ENCODE measurements at places on chromosomes 13 and 19.

DNA sequence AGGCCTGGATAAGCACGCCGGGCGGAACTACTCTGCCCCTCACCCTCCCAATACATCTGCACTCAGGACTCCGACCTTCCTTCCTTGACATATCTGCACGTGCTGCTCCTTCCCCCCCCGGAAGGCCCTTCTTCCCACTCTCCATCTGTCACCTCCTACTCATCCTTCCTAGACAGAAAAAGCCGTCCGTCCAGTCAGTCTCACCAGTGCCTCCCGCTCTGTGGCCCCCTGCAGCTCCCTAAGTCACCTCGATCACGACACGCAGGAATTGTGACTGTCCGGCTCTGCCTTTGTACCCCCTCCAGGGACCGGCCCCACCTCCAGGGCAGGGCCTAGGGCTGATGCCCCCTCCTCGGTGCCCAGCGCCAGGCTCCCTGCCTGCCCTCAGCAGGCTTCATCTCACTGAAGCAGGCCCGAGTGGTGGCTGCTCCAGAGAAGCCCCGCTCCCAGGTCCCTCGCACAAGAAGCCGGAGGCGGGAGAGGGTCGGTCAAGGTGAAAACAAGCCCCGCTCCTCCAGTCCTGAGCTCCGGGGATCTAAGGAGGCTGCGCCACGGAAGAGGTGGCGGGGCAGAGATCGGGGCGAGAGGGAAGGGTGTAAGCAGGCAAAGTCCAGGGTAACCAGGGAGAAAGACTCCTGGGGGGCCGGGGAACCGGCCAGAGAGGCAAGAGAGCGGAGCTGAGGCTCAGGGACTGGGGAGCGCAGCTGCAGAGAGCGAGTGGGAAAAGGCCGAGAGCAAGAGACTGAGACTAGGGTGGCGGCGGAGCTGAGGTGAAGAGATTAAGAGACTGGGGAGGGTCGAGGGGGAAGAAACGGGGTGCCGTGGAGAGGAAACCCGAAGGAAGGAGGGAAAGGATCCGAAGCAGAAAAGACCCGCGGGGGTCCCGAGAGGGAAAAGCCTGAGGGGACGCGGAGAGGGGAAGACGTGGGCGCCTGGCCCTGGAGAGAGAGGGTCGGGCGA, 1.1 kb downstream of the PPP6R1 start:
- no peak for DNase-seq

DNA sequence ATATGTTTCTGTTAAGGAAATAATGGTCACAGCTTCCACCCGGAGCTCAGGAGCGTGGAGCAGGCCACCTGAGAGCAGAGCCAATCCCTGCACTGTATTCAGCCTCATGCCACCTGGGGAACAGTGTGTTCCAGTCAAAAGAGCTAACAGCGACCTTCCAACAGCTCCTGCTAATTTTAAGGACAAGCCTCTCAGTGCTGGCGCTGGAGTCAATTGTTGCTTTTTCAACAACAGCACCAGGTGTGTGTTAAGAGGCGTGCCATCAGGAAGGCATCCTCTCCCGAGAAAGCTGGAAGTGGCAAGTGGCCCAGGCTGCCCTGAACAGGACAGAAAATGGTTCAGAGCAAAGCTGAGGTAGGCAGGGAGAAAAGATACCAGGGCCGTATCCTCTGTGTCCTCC, 102.0 kb downstream of the CACNA1A start:
- no peak for DNase-seq

DNA sequence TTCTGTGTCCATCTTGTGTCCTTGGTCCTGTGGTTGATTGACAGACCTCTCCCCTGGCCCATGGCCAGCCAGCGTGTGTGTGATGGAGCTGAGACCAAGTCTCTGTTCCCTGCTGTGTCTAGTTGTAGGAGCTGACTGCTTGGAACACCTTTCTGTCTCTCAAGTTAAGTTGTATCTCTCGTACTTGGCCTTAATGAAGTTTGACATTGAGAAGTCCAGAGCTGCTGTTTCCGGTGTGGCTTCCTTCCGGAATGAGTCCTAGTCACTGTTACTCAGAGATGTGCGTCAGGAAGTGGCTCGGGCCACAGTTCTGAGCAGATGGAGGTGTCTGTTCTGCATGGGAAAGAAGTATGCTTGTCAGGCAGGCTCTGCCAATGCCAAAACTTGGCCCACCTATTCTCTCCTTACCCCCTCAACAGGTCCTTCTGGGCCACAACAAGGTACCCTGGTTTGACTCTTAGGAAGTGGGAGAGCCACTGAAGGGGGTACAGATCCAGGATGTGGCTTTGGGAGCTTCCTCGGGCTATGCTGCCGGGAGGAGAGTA, 54.3 kb downstream of the GATAD2A start:
- DNase-seq, result no peak

GRCh38 chr19:13150931-13151604, 857 bp downstream of the IER2 start:
- peak; percentile 70 for DNase-seq

DNA sequence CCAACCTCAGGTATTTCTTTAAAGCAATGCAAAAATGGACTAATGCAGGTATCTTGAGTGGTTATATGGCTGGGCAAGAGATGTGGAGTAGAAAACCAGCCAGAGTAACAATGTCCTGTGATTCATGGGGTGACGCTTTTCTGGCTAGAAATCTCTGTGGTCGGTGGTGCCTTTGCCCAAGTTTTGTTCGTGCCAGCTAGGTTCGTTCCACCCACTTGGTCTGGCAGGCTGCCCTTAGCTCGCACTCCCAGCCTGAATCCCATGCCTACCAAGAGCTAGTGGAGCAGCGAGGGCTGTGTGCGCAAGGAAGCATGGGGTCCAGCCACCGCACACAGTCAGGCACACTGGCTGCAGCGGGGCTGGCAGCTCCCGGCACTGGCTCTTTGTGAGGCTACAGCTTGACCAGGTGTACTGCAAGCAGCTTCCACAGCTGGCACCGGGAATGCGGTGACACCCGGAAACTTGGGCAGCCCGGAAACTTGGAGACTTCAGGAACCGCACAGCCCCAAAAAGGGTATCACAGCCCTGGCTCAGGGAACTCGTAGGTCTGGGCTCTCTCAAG, 349.6 kb upstream of the PCDH20 start:
- no peak for DNase-seq

GRCh38 chr19:51565583-51565982, 5.5 kb upstream of the ZNF175 start:
- no peak for DNase-seq

GRCh38 chr13:106762708-106763107, 194.8 kb upstream of the ARGLU1 start:
- DNase-seq, result no peak

GRCh38 chr13:95197548-95197947, 103.7 kb downstream of the ABCC4 start:
- no peak for DNase-seq

DNA sequence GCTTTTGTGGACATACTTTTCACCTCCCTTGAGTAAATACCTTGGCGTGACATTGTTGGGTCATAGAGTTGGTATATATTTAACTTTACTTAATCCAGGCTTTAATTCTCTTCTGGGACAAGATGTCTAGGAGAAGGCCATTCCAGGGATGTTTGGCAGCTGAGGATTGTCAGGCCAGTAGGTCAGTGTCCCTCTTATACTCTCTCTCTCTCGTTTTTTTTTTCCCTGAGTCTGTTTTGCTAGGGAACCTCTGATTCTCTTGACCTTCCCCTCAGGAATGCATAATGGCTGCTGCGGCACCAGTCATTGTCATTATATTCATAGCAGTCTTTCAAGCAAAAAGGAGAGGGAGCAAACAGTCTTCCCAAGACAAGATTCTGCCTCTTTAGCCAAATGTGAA, 48.8 kb downstream of the BICRA start:
- no peak for DNase-seq

GRCh38 chr19:58060231-58060630, 1.1 kb downstream of the ZNF135 start:
- no peak for DNase-seq

DNA sequence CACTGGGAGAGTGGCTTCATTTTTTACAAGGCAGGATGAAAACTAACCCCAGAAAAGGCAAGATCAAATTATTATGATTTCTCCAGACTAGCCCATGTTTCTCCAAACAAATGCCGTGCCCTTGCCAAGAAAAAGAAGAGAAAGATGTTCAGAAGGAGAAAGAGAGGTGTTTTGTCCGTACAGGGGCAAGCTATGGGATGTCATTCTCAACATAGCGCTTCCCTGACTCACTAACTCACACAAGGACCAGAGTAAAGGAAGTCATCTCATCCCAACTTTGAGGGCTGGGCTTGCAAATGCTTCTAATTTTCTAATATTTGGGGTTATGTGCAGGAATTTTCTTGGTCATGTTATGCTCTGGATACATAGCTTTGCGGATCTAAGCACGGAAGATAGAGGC, 224.2 kb upstream of the MAB21L1 start:
- DNase-seq, result no peak

- no peak for DNase-seq
Measured at GRCh38 chr13:102170305-102170704, 231.5 kb downstream of the FGF14 start.

DNA sequence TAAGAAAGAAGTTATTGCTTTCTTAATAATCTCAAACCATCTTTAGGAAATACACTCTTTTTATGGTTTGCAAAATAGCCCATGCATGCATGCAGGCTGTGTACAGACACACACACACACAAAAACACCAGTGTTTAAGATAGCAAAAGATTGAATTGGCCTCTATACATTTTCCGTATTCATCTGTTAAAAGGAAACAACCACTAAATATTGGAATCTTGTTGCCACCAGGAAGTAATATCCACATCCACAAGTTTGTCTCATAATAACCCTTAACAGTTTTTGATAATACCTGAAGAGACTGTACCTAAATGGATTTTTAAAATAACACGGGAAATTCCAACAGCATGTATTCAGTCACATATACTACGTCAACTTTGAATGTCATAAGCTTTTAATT, 7.3 kb upstream of the MAB21L1 start:
- DNase-seq, result no peak

DNA sequence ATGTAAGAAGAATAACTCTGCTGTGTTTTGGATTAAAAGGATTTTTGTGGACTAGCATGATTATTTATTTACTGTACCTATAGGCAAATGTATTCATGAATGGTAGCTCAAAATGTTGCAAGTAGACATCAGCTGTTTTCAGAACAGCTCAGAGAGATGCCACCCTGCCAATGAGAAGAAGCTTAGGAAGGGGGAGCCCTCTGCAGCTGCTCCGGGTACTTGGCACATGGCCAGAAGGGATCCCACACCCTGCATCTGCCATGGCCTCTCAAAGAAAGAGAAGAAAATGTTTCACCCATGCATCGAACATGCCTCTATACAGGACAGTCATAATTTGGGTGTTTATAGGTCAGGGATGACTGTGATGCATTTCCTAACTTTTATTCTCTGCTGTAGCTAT, 30.5 kb upstream of the MBNL2 start:
- peak; percentile 69 for DNase-seq

GRCh38 chr19:15562861-15563260, 52.2 kb upstream of the CYP4F8 start:
- no peak for DNase-seq

DNA sequence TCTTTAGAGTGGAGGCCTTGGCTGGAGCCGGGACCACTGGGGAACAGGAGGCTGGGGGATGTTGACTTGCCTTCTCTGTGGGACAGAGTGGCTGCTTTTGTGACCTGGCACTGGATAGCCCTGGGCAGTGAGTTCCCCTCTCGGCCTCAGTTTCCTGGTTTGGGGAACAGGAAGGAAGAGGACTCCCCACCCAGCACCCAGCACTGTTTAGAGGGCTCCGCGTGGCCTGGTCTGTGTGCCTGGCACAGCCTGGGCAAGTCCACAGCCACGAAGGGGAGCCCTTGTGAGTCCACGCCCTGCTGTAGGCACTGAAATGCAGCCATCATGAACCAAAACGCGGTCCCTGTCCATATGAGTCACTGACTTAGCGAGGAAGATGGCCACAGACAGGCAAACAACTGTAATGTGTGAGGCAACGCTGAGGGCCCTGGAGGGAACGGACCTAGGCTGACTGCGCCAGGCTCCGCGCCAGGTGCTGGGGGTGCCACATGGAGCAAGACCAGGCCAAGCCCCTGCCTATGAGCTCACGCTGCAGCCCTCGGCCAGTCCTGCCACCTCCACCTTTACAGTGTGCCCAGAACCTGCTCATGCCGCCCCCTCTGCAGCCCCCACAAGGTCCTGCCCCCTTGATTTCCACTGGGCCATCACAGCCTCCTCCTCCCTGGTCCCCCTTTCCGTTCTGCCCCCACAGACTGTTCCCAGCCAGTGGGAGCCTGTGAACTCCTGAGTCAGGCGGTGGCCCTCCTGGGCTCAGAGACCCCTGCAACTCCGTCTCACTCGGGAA, 35.5 kb downstream of the PAK4 start:
- DNase-seq, result no peak

GRCh38 chr19:50968716-50969412, 527 bp downstream of the KLK6 start:
- DNase-seq, result no peak

- DNase-seq, result no peak
Measured at GRCh38 chr19:57248646-57249045, 8.2 kb downstream of the ZNF805 start.

DNA sequence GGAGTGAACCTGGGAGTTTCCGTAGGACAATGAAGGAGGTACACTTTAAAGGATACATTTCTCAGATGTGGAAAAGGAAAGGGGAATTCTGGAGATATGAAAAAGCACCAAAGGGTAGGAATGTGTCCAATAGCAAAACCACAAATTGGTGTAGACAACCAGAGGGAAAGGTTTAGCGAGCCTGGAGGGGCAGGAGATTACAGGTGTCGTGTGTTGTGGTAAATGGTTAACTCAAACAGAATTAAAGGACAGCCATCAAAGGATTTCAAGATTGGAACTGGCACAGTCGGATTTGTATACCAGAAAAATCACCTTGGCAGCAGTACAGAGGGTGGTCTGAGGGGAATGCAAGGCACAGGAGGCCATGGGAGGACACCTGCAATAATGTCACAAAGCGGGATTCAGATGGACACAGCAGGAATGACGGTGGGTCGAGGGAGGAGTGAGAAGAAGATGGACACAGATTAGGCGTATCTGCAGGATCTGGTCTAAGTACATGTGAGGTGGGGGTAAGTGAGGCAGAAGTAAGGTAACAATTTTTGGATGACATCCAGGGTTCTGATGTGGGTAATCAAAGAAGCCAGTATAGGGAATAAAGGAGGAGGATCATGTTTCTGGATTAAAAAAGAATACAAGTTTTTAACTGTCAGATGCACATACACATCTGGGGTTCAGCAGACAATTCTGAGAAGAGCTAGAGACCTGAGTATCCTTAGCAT, 361.6 kb downstream of the KLF12 start:
- DNase-seq, result no peak

DNA sequence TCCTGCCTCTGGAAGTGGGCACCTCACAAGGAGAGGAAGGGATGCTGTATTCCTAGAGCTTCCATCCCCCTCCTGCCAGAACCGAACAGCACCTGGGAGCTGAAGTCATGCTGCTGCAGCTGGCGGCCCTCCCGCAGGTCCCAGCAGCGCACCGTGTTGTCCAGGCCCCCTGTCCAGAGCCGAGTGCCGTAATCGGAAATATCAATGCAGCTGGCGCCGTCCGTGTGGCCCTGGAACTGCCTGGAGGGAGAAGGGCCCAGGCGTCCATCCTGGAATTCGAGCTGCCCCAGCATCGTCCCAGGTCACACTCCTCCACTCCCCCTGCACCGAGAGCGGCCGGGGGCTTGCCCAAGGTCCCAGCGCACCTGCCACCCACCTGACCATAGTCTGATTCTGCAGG, 23.7 kb downstream of the TLE2 start:
- no peak for DNase-seq

All from right hindlimb (tissue), 1 donor.